Islet precursor cell (in vitro differentiated cells): ENCODE measurements at places on chromosomes 4 and X.

DNA sequence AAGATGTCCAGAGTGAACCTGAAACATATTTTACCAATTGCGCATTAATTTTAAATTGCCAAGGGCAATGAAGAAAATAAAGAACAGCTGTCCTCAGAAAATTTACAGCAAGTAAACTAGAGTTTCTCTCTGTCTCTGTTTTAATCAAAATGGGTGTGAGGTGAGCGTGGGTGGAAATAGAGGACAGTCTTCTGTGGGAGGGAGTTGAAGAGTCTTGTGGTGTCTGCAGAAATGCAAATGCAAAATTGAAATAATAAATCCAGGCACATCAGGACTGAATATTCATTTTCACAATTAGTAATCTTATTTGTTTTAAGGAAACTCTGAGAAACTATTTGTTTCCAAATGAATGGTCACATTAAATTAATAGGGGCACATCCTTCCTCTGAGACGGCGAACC lies 192.0 kb downstream of the ARHGAP10 start:
- no peak for DNase-seq

DNA sequence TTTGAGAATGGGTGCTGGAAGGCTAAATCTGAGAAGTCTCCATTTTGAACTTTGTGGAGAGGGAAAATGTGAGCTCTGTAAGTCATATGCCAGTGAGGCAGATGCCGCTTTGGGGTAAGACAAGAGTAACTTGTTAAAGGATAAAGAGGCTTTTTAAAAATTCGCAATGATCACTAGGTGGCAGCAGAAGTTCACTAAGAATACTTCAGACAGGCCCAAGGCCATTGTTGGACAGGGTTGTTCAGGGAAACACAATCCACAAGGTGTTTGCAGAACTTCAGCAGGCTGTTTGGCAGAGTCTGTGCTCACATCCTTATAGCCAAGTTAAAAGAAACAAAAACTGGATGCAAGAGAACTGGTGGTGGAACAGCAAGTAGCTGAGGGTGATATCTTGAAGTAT lies 13.7 kb upstream of the PIGA start:
- DNase-seq: peak; percentile 67

DNA sequence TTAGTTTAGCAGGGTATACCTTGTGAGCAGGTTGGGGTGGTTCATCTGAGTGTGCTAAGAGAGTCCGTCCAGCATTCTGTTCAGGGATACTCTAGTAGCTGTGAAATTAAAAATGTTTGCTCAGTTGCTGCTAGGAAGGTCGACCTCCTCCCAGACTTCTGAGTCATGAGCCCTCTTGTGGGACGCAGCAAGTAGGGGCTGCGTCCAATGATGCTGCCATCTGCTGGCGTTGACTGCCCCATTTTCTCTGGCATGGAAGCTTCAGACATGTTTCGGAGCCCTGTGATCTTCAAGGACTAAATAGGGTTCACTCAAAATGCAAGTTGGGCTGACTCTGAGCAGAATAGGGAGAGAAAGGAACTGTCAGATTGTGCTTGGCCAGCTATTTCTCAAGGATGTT lies 201.0 kb upstream of the ARSJ start:
- DNase-seq: peak; percentile 80

GRCh38 chr4:176587920-176588319 lies 204.8 kb downstream of the VEGFC start:
- DNase-seq: no peak

DNA sequence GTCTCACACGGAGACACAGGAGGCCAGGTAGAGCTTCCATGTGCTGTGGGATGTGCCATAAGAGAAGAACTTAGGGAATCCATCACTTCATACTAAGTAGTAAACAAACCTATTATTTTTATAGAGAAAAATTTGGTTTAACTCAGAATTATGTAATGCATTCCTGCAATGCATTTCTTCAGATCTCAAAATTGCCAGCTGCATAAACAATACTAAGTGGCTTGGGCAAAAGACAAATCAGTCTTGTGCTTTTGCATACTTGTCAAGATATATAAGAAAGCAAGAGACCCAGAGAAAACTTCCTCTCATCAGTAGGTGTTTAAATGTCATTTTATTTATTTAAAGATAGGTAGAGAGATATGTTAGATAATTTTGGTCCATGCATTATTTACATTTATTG lies 382.1 kb upstream of the CTSO start:
- DNase-seq: no peak

DNA sequence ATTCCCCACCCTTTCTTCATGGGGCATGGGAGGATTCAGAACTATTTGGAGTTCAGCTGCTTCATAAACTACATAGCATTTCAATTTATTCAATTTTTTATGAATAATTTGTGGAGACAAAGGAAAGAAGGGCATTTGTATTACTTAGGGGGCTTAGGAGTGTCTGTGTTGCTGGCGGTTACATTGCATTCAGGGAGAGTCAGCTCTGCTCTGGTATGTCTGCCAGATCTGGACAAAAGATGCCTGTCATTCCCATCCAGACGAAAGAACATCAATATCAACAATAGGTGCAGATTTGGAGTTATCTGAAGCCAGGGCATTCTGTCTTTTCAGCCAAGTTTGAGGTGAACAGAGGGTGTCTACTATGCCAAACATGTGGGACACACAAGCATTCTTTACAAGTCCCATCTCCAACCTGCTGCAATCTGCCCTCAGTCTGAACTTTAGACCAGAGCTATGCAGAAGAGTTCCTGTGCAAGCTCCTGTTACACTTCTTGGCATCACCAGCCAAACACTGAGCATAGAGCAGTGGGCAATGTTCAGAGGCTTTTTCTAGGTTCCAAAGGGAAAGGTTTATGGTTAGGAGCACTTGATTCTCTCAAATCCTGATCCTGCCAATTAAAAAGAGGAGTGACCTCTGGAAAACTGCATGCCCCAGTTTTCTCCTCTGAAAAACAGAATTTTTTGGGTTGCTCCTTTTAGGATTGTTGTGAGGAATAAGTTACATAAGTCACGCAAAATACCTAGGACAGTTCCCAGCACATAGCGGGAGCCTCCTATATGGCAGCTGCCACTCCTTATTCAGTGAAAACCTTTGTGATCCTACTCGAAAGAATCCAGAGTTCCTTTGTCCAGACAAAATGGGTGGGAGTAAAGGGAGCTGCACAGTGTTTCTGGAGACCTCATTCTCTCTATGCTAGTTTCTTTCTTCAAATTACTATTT lies 719.5 kb upstream of the SLIT2 start:
- DNase-seq: no peak

DNA sequence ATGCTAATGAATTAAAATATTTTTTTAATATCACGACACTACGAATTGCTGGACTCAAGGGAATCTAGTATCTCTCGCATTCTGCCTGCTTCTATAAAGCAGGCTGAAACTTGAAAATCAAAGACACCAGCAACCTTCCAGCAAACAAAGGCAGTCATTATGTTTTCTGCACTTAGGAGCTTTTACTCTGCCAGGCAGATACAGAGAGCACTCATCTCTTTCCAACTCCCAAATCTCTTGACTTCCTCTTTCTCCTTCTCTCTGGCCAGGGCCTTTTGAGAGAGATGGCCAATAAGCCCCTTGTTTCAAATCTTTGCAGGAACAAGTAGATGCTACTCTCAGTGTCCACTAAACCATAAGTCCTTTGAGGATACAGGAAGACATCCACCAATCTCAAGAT lies 95.2 kb upstream of the KLF3 start:
- DNase-seq: no peak

- DNase-seq: no peak
Measured at GRCh38 chr4:108322497-108322896, 153.8 kb upstream of the LEF1 start.

GRCh38 chr4:101763576-101763975 lies 27.0 kb upstream of the BANK1 start:
- no peak for DNase-seq

GRCh38 chr4:156983366-156983765 lies 11.8 kb upstream of the PDGFC start:
- DNase-seq: no peak

- no peak for DNase-seq
Measured at GRCh38 chrX:20670611-20671010, 403.9 kb upstream of the RPS6KA3 start.

- peak; percentile 88 for DNase-seq
Measured at GRCh38 chr4:86848136-86848535, 1.0 kb downstream of the SLC10A6 start.

DNA sequence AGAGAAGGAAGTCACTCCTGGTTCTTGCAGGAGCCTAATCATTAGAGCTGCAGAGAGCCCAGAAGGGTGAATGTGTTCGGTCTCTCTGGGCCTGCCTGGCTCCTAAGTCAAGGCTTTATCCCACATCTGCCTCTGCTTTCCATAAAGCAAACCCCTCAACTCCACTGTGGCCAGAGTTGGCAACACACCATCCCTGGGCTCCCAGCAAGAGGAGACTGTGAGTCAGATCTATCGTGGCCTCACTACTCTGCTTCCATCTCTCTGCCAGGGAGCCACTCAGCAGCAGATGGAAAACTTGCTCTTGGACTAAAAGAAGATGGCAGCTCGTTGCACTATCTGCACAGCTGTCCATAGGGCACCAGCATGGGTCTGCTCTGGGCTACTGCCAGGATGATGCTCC lies 348.2 kb downstream of the FBXW7 start:
- DNase-seq: no peak

DNA sequence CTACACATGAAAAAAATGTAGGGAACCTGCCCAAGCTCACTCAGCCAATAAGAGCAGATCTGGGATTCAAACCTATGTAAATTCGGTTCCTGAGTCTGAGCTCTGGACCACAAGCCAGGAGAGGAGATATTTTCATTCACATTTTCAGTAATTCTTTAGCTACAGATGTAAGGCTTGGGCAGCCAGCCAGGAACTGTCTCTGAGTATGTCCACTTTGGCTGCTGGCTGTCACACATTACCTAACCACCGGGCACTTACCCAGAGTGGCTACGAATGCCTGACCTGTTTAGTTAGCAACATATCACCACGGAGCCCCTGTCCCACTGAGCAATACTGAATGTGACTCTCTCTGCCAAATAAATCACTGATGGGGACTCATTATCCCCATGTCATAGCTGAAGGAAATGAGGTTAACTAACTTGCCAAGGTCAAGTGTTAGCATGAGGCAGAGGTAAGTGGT lies 15.3 kb downstream of the USP46 start:
- DNase-seq: no peak

GRCh38 chrX:37782359-37782758 lies 2.5 kb downstream of the CYBB start:
- no peak for DNase-seq

- no peak for DNase-seq
Measured at GRCh38 chrX:50876551-50876950, 34.0 kb upstream of the BMP15 start.

GRCh38 chrX:73916931-73917667 lies 354.1 kb downstream of the CHIC1 start:
- peak; percentile 68 for DNase-seq

DNA sequence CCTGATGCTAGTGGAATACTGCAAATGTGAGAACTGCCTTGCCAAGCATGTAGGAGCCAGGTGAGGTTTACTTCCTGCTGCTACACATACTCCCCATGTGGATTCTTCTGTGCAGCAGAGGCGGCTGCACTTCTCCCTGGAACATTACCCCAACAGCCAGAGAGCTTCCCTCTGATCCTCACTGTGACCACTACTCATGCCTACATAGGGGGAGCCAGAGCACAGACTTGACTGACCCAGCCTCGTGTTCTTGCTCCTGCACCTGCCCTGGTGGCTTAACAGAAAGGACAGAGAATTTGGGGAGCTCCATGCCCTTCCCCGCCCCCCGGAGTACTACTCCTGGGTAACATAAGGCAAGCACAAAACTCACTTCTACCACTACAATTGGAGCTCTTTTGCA lies 38.4 kb downstream of the UGT2A2 start:
- DNase-seq: no peak

GRCh38 chr4:182644683-182645050 lies 272.5 kb downstream of the DCTD start:
- no peak for DNase-seq

DNA sequence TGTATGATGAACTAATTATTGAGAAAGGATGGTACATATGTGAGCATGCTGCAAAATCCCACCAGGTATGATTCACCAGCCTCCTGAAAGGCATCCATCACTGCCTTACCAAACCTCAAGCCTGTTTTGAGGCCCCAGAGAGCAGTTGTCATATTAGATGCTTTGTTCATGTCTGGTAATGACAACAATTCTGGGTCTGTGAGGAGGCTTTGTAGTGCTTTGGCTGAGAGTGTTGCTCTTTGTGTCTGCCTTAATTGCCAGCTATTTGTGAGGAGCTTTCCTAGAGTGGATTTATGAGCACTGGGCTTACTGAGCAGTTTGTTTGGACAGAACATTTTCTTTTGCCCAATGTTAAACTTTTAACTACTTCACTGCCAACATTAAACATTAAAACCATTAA lies 69.2 kb downstream of the HEPH start:
- DNase-seq: peak; percentile 55

GRCh38 chr4:141311246-141312204 lies 90.8 kb downstream of the ZNF330 start:
- DNase-seq: no peak

DNA sequence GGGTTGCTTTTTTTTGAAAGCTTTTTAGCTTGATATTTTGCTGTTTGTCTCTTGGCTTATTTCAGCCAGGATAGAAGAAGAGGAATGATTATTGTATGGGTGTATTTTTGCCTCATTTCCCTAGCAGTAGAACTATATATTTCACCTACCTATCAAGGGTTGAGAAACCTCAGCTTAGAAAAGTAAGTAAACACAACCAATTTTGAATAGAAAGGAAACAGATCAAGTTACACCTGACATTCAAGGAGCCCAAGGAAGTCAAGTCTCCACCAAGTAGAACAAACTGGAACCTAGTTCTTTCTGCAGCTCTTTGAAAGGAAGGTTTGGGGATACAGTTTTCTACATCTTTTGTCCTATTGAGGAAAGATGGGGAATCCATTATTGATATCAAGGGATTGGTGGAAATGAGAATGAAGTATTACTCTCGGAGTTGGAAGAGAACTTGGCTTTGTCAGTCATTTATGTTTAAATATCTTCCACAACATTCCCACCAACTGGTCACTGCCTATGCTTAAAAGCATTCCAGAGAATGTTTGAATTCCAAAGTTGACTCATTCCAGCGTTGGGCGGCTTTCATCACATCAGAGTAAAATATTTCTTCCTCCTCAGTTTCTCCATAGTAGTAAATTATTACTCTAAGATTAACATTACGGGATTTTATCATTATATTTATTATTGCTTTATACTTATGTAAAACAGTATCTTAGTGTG lies 207.8 kb upstream of the CNKSR2 start:
- no peak for DNase-seq

DNA sequence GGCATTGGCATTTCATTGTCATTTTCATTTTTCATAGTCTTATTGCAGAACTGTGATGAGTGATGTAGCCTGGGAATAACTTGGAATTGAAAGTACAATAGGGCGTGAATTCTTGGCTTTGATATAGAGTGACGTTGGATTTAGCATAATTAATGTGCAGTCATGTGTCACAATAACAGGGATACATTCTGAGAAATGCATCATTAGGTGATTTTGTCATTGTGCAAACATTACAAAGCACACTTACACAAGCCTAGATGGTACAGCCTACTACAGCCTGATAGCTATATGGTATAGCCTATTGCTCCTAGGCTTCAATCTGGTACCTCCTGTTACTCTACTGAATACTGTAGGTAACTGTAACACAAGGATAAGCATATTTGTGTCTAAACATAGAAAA lies 300.8 kb downstream of the DTHD1 start:
- DNase-seq: no peak

GRCh38 chr4:54587107-54587891 lies 70.5 kb upstream of the KIT start:
- no peak for DNase-seq

GRCh38 chr4:183855323-183856190 lies 49.5 kb upstream of the STOX2 start:
- peak; percentile 92 for DNase-seq
